Stimulated activated CD8-positive, alpha-beta memory T cell treated with anti-CD3 and anti-CD28 coated beads, Interleukin-4, amount 100 ng/mL, for 1 hour (primary cell): ENCODE measurements at places on chromosomes 12 and 14.

GRCh38 chr12:45655186-45655585 is 74.3 kb upstream of the ARID2 start:
- DNase-seq, result peak; percentile 22

- DNase-seq, result no peak
Observed at GRCh38 chr12:7351177-7351576, 47.3 kb downstream of the ACSM4 start.

DNA sequence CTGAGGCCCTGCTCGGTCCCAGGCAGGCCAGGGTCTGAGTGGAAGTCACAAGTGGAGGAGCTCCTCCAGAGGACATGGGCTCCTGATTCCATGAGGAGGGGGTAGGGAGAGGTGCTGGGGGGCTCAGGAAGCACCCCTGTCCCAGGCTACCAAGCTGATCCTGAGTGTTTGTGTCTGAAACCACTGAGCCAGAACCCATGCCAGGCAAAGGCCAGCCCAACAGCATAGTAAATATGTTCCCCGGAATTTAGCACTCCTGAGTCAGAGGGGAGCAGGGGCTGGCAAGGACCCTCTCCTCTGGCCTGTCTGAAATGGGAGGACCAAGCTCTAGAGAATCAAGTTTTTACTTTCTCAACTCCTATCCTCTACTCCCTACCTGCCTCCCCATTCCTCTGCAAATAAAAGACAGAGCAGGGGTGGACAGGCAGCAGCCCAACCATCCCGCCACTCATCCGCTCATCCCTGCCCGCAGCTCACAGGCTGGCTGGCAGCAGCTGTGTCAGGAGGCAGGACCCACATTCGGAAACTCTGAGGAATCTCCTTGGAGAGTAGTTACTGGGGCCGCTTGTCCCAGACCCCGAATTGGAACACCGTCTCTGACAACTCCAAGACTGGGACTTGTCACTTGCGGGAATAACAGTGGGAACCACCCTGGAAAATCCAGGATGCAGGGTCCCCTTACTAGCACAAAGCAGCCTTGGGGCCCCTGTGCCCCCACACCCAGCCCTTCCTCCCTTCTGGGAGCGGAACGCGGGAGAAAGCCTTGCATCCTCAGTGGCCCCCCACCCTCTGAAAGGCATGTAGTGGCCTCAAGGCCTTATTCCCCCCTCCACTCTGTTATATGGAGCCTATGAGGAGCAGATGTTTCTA is 102.5 kb downstream of the ZFP36L1 start:
- no peak for DNase-seq

DNA sequence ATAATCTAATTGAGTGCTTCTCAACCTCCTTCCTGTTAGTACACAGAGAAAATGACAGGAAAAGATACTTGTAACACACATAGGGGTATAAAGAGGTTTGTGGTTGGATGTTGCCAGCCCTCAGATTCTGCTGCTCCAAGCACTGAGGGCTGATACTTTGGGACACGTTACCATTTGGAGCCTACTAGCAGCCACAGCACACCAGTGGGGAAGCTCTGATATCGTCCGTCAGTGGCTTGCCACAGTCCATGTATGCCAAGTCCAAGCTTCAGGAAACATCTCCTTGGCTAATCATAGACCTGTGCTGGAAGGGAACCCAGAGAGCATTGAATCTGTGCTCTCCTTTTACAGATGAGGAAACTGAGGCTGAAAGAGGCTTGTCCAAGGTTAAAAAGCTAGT is 22.3 kb downstream of the B4GALNT3 start:
- DNase-seq, result no peak

GRCh38 chr12:107238296-107238695 is 144.9 kb upstream of the CRY1 start:
- DNase-seq, result no peak

DNA sequence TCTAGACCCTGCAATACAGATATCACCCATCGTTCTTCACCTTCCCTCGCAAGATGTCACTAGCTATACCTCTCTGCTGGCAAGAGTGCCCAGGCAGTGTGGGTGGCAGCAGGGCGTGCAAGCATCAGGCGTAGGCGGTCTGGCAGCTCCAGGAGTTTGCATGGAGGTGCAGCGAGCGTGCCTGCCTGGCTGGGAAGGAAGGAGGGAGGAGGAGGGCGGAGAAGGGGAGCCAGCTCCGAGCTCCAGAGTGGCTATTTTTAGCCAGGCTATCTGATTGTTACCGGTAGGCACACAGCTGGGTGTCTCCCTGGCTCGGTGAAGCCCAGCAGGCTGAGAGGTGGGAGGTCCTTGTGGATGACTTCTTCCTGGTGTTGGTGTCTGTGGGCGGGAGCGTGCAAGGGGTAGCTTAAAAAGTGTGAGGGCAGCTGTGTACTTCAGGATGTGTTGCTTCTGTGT is 6.2 kb downstream of the FOXJ2 start:
- no peak for DNase-seq
